ENCODE measurements at places on chromosomes 3 and 15.

DNA sequence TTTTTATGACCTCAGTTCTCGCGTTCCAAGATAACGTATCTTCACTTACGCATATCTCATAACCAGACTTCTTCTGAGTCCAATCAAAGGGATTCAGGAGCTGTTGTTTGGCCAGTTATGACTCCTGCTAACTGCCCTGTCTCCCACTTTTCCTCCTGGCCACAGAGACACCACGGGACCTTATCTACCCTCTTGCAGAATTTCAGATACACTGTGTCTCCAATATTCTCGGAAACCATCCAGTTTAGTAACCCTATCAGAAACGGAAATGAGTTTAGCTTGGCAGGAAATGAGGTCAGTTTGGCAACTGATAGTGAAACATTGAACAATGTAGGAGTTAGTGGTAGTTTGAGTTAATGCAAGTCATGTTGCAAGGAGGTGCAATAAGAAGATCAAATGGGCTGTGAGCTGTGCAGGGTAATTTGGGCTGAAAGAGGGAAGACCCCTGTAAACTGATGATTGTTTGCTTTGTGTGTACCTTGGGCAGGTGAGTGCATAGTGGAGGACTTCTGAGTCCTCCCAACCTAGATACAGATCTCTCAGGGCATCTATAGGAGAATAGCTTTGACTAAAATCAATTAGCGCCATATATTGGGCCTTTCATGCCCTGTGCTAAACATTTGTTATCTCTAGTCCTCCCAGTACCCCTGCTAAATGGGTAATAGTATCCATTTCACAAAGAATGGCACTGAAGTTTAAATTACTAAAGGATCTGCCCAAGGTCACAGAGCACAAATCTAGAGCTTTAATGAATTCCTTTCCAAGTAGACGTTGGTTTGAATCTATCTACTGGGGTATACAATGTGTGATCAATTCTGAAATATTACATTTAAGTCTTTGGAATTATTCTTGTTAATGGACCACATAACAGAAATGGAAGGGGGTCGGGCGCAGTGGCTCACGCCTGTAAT lies 41.3 kb upstream of the PIK3CB start:
- no peak for DNase-seq

GRCh38 chr3:71721651-71722157 lies 3.5 kb downstream of the EIF4E3 start:
- DNase-seq = no peak

DNA sequence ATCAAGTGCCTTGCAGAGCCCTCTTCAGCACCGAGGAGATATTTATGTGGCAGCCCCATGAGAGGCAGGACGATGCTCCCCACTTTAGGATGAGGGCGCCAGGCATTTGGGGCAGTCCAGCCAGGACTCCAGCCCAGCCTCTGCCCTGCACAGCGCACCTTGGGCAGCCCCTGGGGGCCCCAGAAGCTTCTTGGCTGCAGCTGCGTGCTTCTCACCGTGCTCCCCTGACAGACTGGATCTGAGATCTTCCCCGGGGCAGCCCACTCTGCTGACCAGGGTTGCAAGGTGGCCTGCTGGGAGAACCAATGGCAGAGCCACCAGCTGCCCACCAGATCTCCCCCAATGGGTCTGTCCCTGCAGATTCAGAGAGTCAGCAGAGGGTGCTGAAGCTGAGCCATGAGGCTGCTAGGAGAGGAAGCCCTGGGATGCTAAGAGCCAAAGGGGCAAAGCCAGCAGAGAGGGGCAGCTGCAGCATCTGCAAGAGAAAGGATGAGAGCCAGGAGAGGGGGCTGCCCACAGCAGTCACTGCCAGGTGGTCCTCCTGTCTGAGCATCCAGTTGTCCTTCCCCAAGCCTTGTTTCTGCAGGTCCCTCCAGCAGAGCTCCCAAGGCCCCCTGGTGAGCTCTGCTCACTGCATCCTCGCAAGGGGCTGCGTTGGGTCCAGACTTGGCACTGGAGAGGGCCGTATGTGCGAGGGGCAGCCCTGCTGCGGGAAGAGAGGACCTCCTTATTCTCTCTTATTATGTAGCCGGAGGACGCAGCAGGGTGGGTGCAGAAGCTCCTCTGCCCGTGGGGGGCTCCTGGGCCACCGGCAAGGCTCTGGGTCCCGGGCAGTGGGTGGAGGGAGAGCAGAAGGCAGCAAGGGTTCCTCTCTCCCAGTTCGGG lies 14.7 kb upstream of the KLF13 start:
- no peak for DNase-seq

DNA sequence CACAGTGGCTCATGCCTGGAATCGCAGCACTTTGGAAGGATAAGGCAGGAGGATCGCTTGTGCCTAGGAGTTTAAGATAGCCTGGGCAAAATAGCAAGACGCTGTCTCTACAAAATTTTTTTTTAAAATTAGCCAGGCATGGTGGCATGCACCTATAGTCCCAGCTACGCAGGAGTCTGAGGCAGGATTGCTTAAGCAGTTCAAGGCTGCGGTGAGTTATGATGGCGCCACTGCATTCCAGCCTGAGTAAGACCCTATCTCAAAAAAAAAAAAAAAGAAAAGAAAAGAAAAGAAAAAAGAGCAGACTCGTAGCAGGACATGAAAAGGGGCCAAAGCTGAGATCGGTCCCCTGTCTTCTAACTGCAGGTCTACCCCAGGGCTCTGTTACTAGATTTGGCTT lies 18.9 kb downstream of the SRGAP3 start:
- DNase-seq = no peak

- DNase-seq = no peak
Measured at GRCh38 chr3:23277688-23278087, 74.6 kb downstream of the UBE2E2 start.

GRCh38 chr3:64046996-64047594 lies 23.8 kb upstream of the PSMD6 start:
- DNase-seq = no peak
